Ovary (tissue), 10 donors: ENCODE measurements at places on chromosomes 2 and 18. TPM values are rescaled to one million over a fixed set of nuclear protein-coding genes. Genes with fewer than 3 reads are reported as not detected.

TMEFF2 gene
- total RNA-seq = not detected

C2orf72 gene
- 0.11 TPM for total RNA-seq

HS1BP3 gene
- total RNA-seq = 22.4 TPM

SOX11 gene
- total RNA-seq = not detected

ZNF512 gene
- total RNA-seq = 53.4 TPM

SLC66A3 gene
- total RNA-seq = 24.2 TPM

MROH2A gene
- total RNA-seq = not detected

FIGN gene
- 13.5 TPM for total RNA-seq

NT5DC4 gene
- not detected for total RNA-seq

CCDC74B gene
- 3.3 TPM for total RNA-seq

DNA sequence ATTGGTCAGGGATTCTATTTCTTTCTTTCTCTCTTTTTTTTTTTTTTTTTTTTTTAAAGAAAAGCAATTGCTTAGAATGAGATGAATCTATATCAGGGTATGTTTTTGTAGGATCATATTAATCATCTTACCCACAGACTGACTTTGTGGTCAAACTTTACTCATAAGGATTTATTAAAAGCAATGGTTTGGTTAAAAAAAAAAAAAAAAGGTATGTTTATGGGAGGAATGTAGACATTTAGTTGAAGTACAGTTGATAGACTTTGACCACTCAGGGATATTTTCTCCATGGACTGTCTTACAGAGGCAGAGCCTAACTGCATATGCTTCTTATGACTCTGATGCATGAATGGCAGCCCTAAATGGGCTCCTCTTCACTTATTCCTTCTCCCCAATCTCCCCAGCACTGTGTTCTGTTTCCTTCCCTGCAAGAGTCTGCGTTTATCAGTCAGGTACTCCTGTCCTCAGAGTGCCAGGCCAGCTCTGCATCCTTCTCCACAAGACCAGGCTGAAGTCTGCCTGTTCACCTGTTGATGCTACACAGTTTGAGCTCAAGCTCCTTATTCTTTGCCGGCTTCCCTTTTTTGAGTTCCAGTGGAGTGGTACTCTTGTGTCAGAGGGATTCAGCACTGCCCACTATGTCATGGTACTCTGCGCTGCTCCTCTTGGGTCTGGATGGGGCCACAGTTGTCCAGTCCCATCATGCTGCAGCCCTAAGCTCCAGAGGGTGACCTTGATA, 24.3 kb downstream of the CRIM1 start:
- no peak for DNase-seq

DNA sequence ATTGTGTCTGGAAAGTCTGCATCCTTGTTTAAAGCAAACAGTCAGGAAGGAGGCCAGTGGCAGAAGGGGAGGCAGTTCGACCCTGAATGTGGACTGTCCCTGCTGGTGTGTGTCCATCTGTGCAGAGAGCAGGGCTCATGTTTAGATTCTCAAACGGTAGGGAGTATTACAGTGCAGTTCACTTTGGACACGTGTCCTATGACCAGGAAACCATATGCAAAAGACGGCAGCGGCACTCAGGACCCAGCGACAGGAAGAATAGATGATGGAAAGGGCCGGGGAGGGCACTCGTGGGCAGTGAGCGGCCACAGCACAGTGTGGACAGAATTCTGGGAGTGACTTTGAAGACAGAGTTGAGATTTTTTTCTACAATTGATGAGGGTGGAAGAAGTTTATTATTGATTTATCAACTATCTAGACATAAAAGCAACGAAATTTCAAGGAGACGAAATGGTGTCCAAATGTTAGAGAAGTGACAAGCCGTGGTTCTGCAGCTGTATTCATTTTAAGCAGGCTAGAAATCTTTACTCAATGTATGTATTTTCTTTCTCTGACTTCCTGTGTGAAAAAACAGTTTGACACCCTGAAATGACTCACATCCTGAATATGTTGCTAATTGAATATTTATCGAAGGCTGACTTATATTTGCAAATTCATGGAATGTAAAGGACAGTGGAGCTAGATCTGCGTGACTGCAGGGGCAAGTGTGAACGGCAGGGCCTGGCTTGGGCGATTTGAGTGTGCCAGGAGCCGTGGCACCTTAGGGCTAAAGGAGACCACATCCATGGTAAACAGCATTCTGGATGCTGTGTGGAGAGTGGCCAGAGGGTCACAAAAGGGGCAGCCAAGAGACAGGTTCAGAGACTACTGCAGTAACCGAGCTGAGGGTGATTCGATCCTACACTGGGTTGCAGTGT, 214.2 kb downstream of the PTGR3 start:
- no peak for DNase-seq

DNA sequence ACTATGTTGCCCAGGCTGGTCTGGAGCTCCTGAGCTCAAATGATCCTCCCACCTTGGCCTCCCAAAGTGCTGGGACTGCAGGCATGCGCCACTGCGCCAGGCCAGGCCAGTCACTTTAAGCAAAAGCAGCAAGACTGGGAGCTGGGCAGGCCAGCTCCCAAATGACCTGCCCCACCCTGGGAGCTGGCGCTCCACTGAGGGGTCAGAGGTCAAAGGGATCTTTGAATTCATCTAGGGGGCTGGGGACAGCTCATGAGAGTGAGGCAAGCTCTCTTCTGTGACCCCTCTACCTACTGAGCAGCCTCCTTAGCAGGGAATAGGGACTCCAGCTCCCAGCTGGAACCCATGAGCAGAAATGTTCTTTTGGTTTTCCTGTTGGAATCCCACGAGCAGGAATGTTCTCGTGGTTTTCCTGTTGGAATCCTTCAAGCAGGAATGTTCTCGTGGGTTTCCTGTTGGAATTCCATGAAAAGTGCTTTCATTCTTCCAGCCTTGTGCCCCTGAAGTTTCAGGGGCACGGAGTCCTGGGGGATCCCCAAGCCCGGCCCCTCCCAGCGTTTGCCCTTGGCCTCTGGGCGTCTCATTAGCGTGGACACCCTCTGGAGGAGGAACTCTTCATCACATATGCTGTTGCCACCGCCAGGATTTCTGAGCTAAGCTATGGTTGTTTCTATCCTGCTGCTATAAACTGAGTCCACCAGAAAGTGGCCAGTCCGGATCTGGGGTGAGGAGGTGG, 162.0 kb upstream of the HAAO start:
- no peak for DNase-seq

- no peak for DNase-seq
Observed at GRCh38 chr2:181273986-181274385, 183.2 kb upstream of the ITGA4 start.

- no peak for DNase-seq
Observed at GRCh38 chr2:172655091-172655837, 80.4 kb upstream of the RAPGEF4 start.

DNA sequence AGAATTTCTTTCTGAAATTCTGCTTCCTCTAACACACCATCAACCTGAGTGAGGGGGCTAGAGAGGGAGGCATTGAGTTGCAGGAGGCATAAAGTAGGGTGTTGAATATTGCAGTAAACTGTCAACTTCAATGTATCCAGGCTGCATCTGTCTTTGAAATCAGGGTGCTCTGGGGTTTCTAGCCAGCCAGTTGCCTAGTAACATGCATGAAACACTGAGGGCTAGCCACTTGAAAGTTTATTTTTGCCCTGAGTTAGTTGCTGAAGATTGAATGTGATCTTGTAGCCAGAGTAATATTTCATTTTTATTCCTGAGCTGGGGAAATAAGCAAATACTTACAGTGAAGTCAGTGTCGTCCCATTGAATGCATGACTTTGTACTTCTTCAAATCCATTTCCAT, 41.9 kb downstream of the LHCGR start:
- no peak for DNase-seq

DNA sequence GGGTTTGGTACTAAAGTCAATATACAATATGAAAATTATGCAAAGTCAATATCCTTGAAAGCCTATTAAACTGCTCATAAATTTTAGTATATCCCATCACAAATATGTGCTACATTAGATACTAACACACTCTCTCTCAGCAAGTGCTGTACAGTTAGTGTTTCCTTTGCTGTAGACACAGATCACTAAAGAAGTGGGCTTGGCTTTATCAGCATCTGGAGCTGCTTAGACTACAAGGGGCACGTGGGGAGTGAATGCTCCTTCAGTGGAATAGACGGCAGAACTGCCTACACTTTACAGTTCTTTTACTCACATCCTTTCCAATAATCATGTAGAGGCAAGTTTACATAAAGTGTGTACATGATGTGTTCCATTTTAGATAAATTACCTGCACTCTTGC, 26.0 kb upstream of the EFEMP1 start:
- no peak for DNase-seq

- DNase-seq = no peak
Observed at GRCh38 chr2:27042159-27042661, 9.3 kb upstream of the AGBL5 start.

- DNase-seq = no peak
Observed at GRCh38 chr2:74081030-74081762, 66.5 kb downstream of the BOLA3 start.

DNA sequence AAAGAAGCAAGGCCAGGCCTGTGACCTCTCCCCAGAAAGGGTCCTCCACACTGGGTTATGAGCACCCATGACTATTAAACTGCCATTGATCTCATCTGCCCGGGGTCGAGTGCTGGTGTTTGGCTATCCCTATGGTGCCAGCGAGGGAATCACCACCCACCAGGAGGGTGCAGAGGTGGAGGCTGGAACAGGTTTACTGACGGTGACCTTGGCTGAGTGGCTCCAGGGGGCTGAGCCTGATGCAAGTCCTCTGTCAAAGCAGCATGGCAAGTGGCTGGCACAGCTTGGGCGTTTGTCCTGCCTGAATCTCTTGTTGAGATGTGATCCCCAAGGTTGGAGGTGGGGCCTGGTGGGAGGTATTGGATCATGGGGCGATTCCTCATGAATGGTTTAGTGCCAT, 196.4 kb upstream of the HDAC4 start:
- no peak for DNase-seq

DNA sequence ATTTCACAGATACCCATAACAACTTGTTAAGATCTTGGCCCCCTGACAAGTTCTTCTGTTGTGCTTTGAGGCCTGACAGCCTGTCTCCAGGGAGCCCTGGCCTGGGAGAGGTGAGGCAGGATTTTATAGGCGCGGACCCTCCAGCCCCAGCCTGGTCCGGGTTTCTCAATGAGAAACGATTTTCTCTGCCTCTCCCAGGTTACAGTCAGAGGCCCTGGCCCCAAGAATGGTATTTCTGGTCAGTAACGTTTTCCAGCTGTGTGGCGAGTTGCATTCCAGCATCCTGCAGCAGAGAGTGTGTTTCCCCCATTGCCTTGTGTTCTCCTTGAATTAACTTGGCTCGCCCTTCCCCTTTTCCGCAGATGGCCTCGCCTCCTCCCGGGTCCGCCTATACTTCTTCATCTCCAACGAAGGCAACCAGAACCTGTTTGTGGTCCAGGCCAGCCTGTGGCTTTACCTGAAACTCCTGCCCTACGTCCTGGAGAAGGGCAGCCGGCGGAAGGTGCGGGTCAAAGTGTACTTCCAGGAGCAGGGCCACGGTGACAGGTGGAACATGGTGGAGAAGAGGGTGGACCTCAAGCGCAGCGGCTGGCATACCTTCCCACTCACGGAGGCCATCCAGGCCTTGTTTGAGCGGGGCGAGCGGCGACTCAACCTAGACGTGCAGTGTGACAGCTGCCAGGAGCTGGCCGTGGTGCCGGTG, 3.0 kb downstream of the INHBB start:
- no peak for DNase-seq

- DNase-seq = no peak
Observed at GRCh38 chr2:10103179-10103578, 19.4 kb upstream of the RRM2 start.

DNA sequence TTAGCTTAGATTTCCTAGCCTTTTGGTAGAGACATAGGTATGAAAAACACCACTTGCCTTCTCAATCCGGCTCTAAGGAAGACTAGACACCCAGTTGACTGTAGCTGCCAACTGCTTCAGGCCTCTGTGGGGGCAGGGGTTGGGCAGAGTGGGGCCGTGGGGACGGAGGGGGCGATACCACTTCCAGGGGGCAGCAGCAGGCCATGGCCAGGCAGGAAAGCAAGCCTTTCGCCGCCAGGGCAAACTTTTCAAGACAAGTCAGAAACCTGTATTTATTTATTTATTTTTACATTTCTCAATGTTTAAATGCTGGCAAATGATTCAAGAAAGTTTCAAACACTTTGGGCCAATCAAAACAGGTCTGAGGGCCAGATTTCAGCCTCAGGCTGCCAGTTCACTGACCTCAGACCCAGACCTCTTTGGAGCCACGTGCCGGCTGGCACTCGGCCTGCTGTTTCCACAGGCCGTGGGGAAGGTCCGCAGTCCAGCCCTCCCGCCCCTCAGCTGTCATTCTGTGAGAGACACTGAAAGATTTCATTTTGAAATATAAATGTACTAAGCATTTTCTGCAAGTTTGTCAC, 63.8 kb downstream of the MEX3C start:
- no peak for DNase-seq

DNA sequence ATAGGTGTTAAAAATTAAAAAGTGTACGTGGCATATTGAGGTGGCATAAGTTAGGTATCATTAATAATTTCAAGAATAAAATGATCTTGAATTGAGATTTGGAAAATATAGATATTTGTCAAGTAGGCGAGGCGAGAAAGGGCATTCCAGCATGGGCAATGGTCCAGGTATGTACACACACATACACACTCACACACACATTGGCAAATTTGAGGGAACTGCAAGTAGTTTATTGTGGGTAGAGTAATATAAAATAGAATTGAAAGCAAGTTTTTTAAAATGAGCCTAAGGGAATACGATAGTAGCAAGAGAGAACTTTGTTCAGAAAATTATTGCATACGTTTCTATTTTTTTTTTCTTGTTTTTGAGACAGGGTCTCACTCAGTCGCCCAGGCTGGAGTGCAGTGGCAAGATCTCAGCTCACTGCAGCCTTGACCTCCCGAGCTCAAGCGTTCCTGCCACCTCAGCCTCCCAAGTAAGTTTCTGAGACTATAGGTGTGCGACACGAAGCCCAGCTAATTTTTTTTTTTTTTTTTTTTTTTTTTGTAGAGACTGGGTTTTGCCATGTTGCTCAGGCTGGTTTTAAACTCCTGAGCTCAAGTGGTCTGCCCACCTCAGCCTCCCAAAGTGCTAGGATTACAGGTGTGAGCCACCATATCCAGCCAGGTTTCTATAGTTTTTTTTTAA, 96.7 kb upstream of the SLC39A10 start:
- DNase-seq = no peak

- no peak for DNase-seq
Observed at GRCh38 chr2:149513461-149513860, 74.1 kb downstream of the MMADHC start.

DNA sequence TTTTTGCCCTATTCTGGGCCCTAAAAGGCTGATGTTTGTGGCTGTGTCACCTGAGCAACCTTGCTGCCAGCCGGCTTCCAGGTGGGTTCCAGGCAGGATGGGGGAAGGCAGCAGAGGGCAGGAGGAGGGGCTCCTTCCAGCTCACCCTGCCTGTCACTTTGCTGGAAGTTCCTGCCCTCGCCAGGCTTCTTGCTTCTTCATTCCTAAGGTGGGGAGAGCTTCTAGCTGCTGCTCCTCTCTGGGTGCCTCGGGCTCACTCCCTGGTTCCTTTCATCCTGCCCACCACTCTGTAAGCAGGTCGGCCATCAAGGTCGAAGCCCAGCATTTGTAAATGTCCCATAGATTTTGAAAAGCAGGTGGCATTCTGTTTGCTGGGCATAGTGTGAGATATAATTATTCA, 249.4 kb upstream of the HS6ST1 start:
- DNase-seq = no peak

- DNase-seq = no peak
Observed at GRCh38 chr18:70414315-70414900, 125.6 kb downstream of the SOCS6 start.

GRCh38 chr2:225773148-225773547, 373.6 kb downstream of the NYAP2 start:
- DNase-seq = no peak
